ENCODE measurements at places on chromosomes 6 and 20. TPM values are rescaled to one million over a fixed set of nuclear protein-coding genes. Genes with fewer than 3 reads are reported as not detected.

DNA sequence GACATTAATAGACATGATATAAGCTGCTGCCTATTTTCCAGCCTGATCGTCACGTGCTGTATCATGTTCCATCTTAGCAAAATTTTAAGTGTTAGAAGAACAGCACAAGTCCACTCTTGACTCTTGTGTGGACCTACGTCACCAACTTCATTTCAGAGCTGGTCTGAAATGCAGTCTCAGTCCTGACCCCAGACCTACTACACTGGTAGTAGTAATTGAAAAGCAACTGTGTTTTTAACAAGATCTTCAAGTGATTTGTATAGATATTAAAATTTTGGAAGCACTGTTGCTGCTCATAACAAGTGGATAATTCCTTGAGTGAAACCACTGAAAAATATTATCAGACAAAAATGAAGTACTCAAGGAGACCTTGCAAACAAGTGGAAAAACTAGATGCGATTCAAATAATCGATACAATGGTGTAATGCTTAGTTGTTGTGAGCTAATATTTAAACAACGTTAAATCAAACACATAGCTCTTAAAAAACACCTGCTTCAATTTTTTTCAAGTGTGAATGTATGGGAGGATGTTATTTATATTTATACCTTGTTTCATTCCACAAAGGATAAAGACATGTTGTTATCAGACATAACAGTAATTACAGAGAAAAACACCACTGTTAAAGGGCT lies 110.9 kb upstream of the JAG1 start:
- DNase-seq = no peak

DNA sequence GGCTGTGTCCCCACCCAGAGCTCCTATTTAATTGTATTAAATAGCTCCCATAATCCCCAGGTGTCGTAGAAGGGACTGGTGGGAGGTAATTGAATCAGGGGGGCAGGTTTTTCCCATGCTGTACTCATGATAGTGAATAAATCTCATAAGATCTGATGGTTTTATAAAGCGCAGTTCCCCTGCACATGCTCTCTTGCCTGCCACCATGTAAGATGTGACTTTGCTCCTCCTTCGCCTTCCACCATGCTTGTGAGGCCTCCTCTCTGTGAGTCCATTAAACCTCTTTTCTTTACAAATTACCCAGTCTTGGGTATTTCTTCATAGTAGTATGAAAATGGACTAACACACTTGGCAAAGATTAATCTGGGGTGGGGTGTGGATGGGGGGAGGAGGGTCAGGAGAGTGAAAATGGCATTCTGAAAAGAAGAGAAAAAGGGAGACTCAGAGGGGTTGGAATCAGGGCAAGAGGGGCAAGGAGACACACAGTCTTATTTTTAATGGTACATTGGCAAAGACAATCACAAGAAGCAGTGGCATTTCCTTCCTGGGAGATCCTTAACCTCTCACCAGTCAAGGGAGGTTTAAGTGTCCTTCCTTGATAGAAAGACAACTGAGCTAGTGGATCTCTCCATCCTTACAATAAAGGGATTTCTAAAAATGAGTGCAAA lies 37.5 kb upstream of the NOX3 start:
- no peak for DNase-seq

DNA sequence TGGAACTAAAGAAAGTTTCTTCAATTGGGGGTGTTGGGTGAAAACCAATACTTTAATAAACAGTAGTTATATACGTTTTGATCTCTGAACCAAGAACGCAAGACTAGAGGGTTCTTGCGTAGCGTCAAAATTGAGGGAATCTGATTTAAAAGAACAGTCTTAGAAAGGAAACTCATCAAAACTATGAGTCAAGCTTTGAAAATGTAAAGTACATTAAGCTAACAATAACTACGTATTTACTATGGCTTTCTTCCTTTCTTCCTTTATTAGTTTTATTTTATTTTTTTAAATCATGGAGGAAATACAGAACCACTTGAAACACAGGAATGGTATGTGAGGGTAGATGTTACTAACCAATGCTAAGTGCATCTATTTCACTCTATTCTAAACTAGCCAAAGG lies 287.0 kb upstream of the RSPO3 start:
- DNase-seq = no peak

The CALHM5 gene
- 2.4 TPM for polyA plus RNA-seq

DNA sequence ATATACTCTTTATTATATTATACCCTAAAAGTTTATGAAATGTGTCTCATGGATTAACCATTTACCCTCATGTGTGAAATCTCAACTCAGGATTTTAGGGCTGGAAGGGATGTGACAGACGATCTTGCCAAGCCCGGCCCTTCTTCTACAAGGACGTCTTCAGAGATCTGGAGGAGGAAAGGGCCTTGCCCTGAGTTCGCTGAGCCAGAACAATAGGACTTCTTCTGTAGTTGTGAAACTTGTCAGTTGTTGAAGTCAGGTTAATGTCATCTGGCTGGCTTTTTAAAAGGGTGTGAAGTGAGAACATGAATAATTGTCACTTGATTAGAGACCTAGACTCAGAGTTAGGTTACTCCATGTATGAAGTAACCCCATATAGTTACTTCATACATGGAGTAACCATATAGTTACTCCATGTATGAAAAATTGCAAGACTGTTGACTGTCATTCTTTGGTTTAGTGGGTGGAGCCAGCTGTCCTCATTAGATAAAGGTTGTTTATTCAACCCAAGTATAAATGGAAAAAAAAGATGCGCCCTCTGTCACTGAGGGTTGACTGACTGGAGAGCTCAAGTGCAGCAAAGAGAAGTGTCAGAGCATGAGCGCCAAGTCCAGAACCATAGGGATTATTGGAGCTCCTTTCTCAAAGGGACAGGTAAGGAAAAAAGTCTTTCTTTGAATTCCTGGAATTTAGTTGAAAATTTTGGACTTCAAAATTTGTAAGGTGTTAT lies at the start of gene ARG1:
Gene ARG1, plus strand, starts transcription at position 541 of the 730 bp plus-strand sequence. Its CDS starts 57 bp downstream, at position 598.
- DNase-seq = no peak

DNA sequence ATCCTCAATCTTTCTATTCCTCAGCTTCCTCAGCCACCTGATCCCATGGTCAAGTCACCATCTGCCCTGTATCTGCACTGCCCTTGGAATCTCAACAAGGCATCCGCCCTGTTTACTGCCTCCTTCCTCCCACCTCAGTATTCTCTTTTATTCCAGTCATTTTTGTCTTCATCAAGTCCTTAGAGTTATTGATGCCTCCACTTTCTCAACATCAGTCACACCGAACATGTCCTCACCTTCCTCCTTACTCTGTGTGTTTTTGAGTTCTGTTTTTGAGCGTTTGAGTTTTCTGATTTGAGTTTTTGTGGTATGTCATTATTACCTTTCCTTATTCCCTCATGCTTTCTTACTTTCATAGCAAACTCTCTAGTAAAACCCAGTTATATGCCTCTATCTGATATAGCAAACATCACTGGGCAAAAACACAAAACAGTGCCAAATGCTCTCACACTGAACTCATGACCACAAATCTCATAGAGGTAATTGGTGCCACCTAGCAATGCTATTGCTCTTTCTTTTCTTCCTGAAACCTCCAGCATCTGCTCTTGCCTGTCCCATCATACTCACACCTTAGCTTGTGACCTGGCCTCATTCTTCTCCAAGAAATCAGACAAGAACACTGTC lies 11.8 kb upstream of the GNRH2 start:
- DNase-seq = no peak

- no peak for DNase-seq
Measured at GRCh38 chr6:29490552-29490951, 2.8 kb upstream of the MAS1L start.

- DNase-seq = no peak
Measured at GRCh38 chr6:4017058-4017739, 61.7 kb downstream of the FAM217A start.

DNA sequence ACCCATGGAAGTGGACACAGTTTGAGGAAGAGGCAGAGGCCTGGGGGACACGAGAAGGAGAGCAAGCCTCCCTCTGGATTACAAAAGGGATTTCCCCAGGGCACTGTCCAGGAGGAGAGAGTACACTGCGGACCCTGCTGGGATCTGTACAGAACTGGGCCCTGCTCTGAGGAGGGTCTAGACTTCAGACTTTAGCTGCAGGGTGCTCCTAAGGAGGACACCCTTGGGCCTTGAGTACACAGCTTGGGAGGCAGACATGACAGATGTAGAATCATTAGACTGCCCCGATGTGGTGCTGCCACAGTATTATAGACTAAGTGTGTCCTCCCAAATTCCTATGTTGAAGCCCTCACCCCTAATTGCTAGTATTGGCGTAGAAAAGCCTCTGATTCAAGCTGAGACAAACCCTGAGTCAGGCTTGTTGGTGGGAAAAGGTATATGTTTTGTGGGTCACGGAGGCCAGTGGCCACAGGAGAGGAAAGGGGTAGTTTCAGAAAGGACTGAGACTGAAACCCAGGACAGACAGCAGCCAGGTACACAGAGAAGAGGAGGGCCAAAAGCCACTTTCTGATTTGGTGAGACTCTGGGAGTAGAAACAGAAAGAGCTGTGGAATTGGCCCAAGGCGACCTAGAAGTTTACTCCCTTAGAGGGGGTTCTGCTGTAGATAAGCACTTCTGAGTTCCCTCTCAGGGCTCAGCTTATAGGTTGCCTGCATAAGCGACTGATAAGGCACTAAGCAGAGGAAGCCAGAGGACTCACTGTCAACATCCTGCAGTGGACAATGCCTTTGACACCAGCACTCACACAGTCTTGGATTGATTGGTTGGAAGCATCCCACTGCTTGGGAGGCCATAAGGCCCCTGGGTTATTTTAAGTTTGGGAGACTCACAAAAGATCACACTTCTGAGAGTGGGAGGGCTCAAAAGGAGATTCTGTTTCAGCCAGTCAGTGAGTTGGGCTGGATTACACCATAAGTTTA lies 16.5 kb upstream of the SH3BGRL2 start:
- no peak for DNase-seq

DNA sequence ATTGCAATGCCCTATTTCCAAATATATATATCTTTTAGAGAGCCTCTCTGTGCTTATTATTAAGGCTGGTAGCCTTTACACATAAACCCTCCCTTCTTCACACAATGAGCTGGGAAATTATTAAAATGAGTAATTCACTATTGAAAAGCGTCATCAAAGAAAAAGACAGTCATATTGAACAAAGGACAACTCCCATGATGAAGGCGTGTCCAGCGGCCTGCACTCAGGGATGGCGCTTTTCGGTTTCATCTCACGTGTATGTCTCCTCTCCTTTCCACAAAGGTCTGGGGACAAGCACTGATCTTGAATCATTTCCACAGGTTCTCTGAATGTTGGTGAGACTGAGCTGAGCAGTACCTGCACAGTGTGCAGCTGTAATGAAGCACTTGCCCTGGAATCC lies 3.5 kb downstream of the SERPINB9 start:
- DNase-seq = no peak

GRCh38 chr20:60630609-60631008 lies 621.5 kb upstream of the CDH4 start:
- no peak for DNase-seq
